ENCODE measurements at places on chromosomes 7 and 10.
A peak's percentile ranks its signal among the peaks of the same experiment; 100 is the strongest.

DNA sequence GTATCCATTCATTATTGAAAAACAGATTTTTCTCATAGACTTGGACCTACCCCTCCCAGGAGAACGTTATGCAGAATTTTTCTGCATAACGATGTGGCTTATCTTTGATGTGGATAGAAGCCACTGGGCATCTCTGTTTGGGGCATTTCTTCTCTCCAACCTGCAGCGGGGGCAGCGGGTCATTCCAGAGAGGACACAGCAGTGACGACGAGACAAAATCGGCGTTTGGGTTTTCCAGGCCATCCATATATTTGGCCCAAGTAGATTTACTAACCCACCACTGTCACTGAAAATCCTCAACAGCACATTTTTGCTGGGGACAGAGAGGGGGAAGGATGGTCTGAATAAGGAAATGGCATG is 299.3 kb upstream of the PITRM1 start:
- no peak for DNase-seq

- no peak for DNase-seq
Measured at GRCh38 chr7:150507947-150508602, 6.6 kb upstream of the GIMAP7 start.

- no peak for DNase-seq
Measured at GRCh38 chr7:47503281-47503680, 78.6 kb downstream of the TNS3 start.

DNA sequence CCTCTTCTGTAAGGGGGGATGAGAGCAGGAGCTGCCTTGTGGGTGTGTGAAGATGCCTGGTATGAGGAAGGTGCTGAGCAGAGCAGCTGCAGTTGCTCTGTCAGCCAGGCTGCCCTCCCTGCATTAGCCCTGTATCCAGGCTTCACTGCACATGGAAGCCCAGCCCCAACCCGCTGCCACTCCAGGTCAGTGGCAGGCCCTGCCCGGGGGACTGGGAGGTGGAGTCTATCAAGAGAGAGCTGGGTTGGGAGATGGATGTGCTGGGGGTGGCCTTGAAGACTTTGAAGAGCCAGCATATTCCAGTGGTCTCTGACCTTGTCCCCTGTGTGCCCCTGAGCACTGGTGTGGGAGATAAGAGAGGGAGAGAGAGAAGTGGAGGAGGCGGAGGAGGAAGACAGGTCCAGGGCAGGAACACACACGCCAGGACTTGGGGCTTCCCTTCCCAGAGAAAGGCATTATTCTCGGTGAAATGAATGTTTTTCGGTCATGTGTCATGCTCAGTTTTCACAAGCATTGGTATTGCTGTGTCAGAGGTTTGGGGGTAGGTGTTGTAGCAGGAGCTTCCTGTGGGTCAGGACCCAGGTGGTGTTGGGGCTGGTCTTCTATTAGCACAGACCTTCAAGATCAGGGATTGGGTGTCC is 2.6 kb downstream of the PPIF start:
- DNase-seq, result no peak

DNA sequence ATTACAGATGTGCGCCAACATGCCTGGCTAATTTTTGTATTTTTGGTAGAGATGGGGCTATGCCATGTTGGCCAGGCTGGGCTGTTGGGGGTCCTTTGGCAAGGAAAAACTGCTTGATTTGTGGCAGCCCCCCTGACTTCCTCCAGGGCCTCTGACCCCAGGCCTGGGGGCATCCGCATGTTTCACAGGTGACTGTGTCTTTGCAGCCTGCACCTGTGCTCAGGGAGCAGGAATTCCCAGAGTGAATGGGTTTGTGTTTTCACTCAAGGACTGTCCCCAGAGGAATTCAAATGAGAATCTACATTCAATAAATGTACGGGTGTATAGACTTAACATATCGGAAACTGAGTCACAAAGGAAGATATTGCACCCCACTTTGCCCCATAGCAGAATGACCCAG is 11.6 kb upstream of the CLIP2 start:
- no peak for DNase-seq

DNA sequence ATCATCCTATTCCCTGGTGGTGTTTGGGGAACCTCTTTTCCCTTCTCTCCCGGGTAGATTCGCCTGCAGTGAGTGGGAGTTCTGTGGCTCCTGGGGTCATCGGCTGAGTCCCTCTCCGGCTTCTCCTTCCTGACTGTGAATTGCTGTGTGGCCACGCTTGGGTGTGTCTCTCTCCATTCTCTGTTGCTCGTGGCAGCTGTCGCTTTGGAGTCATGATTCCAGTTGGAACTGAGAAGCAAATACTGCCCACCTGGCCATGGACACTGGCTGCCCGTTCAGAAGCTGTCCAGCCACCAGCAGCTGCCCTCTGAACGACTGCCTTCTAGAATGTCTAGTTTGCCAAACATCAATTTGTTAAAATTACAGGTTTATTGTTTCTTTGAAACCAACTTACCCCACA is 23.1 kb upstream of the PITRM1 start:
- no peak for DNase-seq

GRCh38 chr10:71300555-71301370 is 18.3 kb upstream of the SLC29A3 start:
- DNase-seq, result no peak

DNA sequence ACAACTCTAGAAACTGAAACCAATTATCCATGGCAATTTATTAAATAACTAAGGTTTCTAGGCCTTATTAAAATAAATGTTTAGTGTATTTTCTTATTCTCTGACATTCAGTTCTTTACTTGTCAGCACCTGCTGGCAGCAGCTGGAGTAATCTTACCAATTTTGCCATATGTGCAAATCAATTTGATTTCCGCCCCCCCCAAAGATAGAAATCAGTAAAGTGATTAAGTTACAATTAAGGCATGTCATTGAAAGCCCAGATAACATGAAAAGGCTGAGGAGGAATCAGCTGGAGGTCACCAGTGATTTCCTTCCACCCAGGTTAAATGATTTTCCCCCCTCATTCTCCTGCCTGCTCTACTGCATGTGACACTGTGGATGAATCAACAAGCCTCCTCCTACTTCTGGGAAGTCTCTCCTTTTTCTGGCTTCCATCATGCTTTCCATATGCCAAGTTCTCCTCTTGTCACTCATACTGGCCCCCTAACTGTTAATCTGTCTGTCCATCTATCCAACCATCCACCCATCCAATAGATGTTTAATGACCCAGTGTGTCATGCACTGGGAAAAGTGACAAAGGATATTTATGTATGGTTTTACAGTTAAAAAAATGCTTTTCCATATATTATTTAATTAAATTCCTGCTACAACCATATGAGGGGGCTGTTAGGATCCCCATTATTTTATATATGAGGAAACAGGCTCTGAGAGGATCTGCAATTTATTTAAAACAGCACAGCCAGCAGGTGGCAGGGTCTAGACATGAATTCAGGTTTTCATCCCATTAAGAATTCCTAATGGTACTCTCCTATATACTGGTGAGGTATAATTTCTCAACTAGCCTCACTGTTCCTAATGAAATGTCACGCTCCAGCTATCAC is 116.5 kb downstream of the ATXN7L1 start:
- peak; percentile 40 for DNase-seq

DNA sequence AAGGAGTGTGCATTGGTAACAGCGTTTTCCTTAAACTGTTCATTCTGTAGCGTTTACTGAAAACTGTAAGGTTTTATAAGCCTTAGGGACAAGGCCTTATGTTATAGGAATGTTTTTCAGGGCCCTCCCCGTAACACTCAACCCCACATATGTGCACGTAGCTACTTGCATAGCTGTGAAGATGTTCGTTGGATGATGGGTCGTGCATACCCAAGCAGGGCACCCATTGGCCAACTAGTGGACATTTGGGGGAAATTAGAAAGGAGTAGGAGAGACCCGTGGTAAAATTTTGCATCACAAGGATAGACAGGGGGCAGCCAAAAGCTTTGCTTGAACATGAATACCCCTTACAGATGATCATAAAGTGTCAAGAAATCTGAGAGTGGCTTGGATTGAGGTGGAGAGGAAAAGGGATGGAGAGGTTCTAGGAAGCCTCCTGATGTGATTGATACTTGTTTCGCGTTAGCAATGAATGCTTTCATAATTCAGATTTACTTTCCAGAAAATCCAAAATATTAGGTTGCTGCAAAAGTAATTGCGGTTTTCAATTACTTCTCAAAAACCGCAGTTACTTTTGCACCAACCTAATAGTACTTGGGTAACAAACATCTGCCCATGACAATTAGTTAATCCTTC is 878 bp downstream of the SEC61A2 start:
- peak; percentile 76 for DNase-seq

GRCh38 chr10:26491276-26491675 is 53.1 kb downstream of the APBB1IP start:
- no peak for DNase-seq

- DNase-seq, result peak; percentile 77
Measured at GRCh38 chr7:128361411-128362379, at the start of gene PRRT4. Gene PRRT4, minus strand, starts transcription at chr7:128361690.

- DNase-seq, result no peak
Measured at GRCh38 chr7:81688622-81689411, 81.0 kb downstream of the HGF start.

GRCh38 chr7:148921189-148921588 is 37.1 kb upstream of the EZH2 start:
- DNase-seq, result no peak

DNA sequence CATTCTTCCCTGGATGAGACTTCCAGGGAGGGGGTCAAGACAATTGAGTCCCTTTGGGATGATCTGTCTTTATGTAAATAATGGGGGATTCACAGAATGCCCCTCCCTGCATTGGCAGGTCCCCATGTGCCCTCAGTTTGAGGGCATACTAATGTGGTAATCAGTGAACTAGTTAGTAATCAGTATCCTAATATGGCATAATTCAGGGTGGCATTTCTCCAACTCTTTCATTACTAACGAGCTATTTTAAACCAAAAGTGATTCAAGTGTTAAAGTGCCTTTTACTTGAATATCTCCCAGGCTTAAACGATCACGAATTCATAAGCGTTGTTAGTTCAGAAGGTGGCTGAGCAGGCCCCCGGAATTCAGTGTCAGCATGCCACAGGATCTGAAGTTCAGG is 1.6 kb upstream of the DNAJB6 start:
- no peak for DNase-seq

DNA sequence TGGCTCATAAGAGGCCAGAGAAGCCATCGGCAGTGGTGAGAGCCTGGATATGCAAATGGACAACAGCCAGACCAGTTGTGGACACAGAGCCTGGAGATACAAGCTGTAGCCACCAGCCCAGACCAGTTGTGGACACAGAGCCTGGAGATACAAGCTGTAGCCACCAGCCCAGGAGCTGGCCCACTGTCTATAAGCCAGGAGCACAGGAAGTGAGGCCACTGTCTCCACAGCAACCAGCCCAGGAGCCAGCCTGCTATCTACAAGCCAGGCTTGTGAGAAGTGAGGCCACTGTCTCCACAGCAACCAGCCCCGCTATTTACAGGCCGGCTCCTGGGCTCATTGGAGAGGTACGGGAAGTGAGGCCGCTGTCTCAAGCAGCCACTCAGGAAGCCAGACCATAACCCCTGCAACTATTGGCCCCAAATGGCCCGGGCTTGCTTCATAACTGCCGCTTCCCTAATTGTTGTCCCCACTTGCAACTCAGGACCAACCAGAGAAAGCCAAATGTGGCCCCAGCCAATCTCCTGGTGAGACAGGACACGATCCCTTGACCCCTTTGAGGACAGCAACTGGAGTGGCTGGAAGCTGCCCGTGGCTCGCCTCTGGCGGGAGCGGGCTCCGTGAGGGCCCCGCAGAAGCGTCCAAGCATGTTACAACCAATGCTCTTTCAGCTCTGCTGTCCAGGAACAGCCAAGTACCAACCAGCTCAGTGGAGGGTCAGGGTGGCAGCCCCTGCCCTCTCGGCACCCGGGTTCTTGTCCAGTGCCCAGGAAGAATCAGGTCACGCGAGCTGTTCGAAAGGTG is 44.1 kb upstream of the CNPY1 start:
- DNase-seq, result peak; percentile 45

DNA sequence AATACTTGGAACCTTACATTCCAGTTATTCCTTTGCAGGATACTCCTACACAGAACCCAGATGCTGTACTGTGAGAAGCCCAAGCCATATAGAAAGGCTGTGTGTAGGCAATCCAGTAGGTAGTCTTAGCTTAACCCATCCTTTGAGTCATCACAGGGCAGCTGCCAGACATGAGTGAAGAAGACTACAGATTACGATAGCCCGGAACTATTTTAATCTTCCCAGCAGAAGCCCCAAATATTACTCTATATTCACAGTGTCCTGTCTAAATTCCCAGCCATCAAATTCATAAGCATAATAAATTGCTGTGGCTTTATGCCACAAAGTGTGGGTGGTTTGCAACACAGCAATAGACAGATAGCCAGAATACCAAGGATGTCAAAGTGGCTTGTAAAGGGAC is 474.1 kb upstream of the STEAP1 start:
- DNase-seq, result no peak

- no peak for DNase-seq
Measured at GRCh38 chr7:3959364-3959763, 658.3 kb downstream of the SDK1 start.

GRCh38 chr7:50730446-50731400 is 52.0 kb downstream of the GRB10 start:
- DNase-seq, result no peak

- no peak for DNase-seq
Measured at GRCh38 chr7:74617180-74617744, 40.3 kb upstream of the GTF2I start.

DNA sequence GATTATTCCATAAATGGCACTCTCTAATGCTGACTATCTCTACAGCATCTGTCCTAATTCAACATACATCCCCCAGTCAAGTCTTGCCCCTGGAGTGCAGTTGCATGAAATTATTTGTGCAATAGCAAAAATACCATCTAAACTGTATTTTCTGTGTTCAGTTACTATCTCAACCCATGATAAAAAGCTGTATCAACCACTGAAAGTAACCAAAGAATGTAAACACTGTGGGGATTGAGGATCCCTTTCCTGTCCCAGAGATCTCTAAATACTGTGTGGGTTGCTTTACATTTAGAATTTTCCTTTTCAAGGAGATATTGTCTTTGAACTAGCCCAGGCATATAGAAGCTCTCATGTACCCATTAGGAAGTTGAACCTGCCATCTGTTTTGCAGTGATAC is 23.9 kb upstream of the DGKI start:
- no peak for DNase-seq

DNA sequence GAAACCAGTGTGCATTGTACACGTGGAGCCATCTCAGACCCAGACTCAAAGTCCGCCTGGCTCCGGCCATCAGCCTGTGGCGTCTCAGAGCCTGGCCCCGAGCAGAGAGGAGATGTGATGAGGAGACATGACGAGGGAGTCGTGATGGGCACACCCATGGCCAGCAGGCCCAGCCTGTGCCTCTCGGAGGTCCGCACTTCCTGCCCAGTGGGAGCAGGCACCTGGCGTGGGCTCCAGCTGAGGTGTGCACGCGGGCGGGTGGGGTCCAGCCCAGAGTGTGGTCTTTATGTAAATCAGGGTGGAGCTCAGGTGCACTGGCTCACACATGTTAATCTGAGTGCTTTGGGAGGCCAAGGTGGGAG is 26.0 kb upstream of the GPR146 start:
- DNase-seq, result no peak

DNA sequence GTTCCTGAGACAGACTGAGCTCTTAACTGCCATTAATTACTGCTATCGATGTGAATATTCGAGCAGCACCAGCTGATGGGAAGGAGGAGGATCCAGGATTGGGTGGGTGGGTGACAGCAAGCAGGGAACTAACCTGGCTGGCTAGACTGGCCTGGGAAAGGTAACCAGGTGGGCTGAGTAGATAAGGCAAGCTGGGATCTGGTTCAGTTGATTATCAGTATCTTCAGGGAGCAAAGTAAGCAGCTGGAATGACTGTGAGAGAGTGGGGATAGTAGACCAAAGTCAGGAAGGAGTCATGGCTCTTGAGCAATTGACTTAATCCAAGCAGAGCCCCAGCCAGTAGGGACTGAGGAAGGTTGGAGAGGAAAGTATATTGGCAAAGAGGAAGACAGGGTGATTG is 46.9 kb upstream of the KMT2E start:
- no peak for DNase-seq

- DNase-seq, result no peak
Measured at GRCh38 chr10:5163487-5163886, 21.5 kb downstream of the AKR1C8 start.

All from HuH-7 (cell line).